Spleen (tissue), 13 donors: ENCODE measurements at places on chromosomes 1 and 21.

DNA sequence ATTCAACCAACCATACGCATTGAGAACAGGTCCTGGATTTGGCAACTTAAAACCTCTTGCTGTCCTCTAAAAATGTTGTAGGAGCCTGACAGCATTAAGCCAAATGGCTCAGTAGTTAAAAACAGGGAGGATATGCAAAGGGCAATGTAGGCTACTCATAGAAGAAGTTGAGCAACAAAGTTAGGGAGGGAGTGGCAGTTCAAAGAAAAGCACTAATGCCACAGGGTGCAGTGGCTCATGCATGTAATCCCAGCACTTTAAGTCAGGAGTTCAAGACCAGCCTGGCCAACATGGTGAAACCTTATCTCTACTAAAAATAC lies 92.9 kb upstream of the ERG start:
- no peak overlapping the region for H3K27ac ChIP-seq
- H3K4me3 ChIP-seq = no peak overlapping the region
- H3K27me3 ChIP-seq = no peaks in the 10 kb centered on the region
- DNase-seq = no peak

- no peaks in the 10 kb centered on the region for H3K27me3 ChIP-seq
- H3K36me3 ChIP-seq = no peaks in the 10 kb centered on the region
- H3K4me1 ChIP-seq = peaks cover 5% of the 10 kb centered on the region
- H3K27ac ChIP-seq = no peak overlapping the region
- DNase-seq = no peak
These were observed 82.9 kb upstream of the ACTL8 start for GRCh38 chr1:17672226-17672625.

DNA sequence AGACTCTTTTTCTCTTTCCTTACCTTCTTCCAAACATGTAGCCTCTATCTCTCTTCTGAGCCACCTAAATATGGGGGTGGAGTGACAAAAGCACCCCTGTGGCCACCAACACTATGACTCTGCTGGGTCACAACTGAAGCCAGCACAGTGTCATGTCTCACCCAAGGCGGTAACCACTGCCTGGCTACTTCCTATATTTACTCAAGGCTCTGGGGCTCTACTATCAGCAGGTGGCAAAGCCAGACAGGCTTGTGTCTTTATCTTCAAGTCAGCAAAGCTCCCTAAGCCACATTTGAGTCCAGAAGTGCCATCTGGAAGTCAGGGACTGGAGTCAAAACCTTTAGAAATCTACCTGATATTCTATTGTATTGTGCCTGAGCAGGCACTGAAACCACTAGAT lies 1515.2 kb downstream of the PLA2G4A start:
- H3K27me3 ChIP-seq = no peaks in the 10 kb centered on the region
- H3K4me1 ChIP-seq = no peaks in the 10 kb centered on the region
- no peak for DNase-seq
- H3K4me3 ChIP-seq = no peak overlapping the region

- no peak overlapping the region for H3K27ac ChIP-seq
- H3K4me3 ChIP-seq = no peak overlapping the region
- no peak for DNase-seq
- peaks cover 5% of the 10 kb centered on the region for H3K4me1 ChIP-seq
- H3K27me3 ChIP-seq = no peaks in the 10 kb centered on the region
These were observed 145.5 kb downstream of the TIAM1 start for GRCh38 chr21:31198575-31198974.
